ENCODE measurements at places on chromosomes 2 and 18. TPM values are rescaled to one million over a fixed set of nuclear protein-coding genes. Genes with fewer than 3 reads are reported as not detected.

- DNase-seq, result no peak
- H3K4me1 ChIP-seq, result no peaks in the 10 kb centered on the region
- no peaks in the 10 kb centered on the region for H3K36me3 ChIP-seq
- no peaks in the 10 kb centered on the region for H3K27me3 ChIP-seq
Observed at GRCh38 chr2:109196081-109196875, 67.3 kb downstream of the SH3RF3 start.

GRCh38 chr2:200756618-200757321 lies 54.9 kb upstream of the BZW1 start:
- no peaks in the 10 kb centered on the region for H3K36me3 ChIP-seq
- peaks cover 6% of the 10 kb centered on the region for H3K4me1 ChIP-seq
- H3K4me3 ChIP-seq, result no peak overlapping the region

Gene SNED1
- total RNA-seq, result 5.0 TPM

Gene PER2
- total RNA-seq, result 7.5 TPM

- no peaks in the 10 kb centered on the region for H3K36me3 ChIP-seq
- H3K27me3 ChIP-seq, result no peaks in the 10 kb centered on the region
- H3K4me1 ChIP-seq, result no peaks in the 10 kb centered on the region
- H3K4me3 ChIP-seq, result no peak overlapping the region
- DNase-seq, result no peak
Observed at GRCh38 chr2:74269667-74270066, 71.3 kb downstream of the MTHFD2 start.

- H3K4me1 ChIP-seq, result no peaks in the 10 kb centered on the region
- no peaks in the 10 kb centered on the region for H3K27me3 ChIP-seq
- H3K36me3 ChIP-seq, result no peaks in the 10 kb centered on the region
- no peak overlapping the region for H3K4me3 ChIP-seq
- DNase-seq, result no peak
Observed at GRCh38 chr2:128502200-128502599, 183.5 kb upstream of the HS6ST1 start.

DNA sequence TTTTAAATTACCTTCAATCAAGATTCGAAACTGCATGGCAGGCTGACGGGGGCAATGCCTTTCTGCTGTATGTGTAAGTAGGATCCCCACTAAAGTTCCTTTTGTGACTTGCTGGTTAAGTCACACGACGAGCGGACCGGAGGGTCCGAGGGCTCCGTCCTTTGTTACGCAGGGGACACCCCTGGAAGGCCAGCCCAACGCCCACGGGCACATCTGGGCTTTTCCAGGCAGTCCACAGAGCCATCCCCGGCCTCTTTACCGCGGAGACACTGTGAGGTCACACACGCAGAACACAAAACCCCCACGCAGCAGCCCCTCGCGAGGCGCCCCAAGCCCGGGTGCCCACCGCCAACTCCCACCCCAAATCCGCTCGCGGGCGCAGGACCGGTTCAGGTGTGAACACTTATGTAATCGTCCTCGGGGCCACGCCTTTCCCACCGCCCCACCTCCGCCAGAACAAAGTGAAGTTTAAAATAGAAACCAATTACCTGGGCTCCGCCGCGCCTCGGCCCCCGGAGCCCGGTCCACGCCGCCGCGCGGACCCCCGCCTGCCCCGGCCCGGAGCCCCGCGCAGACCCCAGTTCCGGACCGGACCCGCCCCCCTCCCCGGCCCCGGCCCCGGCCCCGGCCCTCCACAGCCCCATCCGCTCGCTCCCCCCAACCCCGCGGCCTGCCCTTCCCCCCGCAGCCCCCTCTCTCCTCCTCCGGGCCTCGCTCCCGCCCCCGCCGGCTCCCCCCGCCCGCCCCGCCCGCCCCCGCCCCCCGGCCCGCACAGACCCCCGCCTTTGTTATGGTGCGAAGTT lies 4.2 kb downstream of the ZNF516 start:
- H3K36me3 ChIP-seq, result no peaks in the 10 kb centered on the region
- H3K27ac ChIP-seq, result peak overlapping the region; percentile 70
- peaks cover 45% of the 10 kb centered on the region for H3K4me1 ChIP-seq
- DNase-seq, result peak; percentile 33

Gene SGO2
- total RNA-seq, result 37.3 TPM

Gene ACTG2
- total RNA-seq, result 0.59 TPM

Gene ABCB11
- total RNA-seq, result not detected

GRCh38 chr2:169979025-169979424 lies 151.8 kb downstream of the UBR3 start:
- H3K36me3 ChIP-seq, result no peaks in the 10 kb centered on the region
- no peaks in the 10 kb centered on the region for H3K27me3 ChIP-seq
- no peak overlapping the region for H3K27ac ChIP-seq

DNA sequence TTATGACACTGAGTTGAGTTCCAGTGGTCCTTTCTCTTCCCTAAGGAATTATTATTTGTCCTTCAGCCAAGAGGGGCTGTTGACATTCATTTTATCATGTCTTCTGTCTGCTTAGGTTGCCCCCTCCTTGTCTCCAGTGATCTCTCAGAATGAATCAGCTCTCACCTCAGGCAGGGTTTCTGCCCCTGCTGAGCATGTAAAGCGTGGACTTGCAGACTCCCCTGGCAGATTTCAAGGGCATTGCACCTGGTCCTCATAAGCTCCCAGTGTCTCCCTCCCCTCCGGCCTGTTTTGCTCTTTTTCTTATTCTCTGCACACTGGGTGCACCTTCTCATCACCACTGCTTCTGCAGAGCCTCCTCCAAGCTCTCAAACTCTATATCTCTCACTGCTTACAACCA lies 188.4 kb downstream of the KCNS3 start:
- no peak for DNase-seq
- peaks cover 10% of the 10 kb centered on the region for H3K4me1 ChIP-seq
- no peaks in the 10 kb centered on the region for H3K27me3 ChIP-seq

DNA sequence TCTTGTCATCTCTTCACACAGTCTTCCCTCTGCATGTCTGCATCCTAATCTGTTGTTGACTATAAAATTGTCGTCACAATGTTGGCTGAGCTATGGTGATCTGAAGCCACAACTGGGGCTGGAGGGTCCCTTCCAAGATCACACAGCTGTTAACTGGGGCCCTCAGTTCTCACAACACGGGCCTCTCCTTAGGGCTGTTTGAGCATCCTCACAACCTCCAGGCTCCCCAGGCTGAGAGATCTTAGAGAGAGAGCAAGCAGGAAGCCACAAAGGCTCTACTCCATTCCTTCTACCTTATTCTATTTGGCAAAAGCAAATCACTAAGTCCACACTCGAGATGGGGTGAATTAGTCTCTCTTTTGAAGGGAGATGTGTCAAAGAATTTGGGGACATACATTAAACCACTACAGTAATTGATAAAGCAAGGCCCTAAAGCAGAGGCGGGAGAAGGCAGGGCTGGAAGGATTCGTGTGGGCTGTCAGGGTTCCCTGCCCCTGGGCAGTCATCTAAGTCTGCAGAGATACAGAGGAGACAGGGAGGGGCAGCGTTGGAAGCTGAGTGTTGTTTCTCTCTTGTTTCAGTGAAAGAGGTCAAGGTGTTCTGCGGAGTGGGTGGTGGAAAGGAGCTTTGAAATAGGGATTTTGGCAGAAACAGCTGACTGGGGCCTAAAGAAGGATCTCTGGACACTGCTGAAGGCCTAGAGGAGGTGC lies 15.9 kb downstream of the MYO7B start:
- no peaks in the 10 kb centered on the region for H3K4me1 ChIP-seq
- peaks cover 26% of the 10 kb centered on the region for H3K27me3 ChIP-seq
- no peaks in the 10 kb centered on the region for H3K36me3 ChIP-seq
- DNase-seq, result no peak
- H3K27ac ChIP-seq, result no peak overlapping the region

- H3K4me3 ChIP-seq, result no peak overlapping the region
- peaks cover 31% of the 10 kb centered on the region for H3K4me1 ChIP-seq
- no peak for DNase-seq
- H3K27ac ChIP-seq, result no peak overlapping the region
- H3K27me3 ChIP-seq, result no peaks in the 10 kb centered on the region
- no peaks in the 10 kb centered on the region for H3K36me3 ChIP-seq
Observed at GRCh38 chr2:240921995-240922244, 15.8 kb downstream of the CROCC2 start.

- no peaks in the 10 kb centered on the region for H3K27me3 ChIP-seq
- H3K27ac ChIP-seq, result no peak overlapping the region
- no peaks in the 10 kb centered on the region for H3K36me3 ChIP-seq
- no peak for DNase-seq
Observed at GRCh38 chr18:76691800-76692199, 130.6 kb upstream of the ZNF236 start.

Gene MERTK
- 18.4 TPM for total RNA-seq

- no peak within 1 kb of the TSS for H3K27ac ChIP-seq
- no peaks in the 10 kb centered on the region for H3K27me3 ChIP-seq
- H3K4me1 ChIP-seq, result peaks cover 4% of the 10 kb centered on the region
- no peak within 1 kb of the TSS for H3K4me3 ChIP-seq
Observed at GRCh38 chr2:169509298-169509885, at the start of gene KLHL41. TSS of gene KLHL41 (plus strand) at chr2:169509702. CDS start at chr2:169509779, 77 bp downstream.

DNA sequence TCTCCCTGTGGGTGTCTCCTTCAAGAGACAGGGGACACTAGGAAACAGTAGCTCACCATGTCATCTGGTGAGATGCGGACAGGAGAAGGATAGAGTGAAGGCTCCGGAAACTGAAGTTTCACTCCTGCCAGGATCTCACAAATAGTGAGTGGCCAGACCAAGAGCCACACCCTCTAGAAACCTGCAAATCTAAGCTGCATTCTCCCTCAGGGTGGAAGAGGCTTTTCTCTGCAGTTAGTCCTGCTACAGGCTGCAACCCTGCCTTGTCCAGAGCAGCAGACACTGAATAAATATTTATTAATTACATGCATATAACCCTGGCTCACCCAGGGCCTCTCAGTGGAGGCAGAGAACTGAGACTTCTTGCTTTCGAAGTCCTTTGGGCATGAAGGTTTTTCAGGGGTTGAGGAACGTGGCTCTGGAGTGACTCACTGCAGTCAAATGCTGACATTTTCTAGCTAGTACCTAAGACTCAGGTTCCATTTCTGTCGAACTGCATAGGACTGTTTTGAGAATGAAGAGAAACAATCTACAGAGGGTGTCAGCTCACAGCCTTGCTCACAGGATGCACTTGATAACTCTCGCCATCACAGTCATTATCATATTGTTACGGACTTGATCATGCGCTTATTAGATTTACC lies 87.3 kb downstream of the ACTR2 start:
- H3K36me3 ChIP-seq, result peaks cover 49% of the 10 kb centered on the region
- H3K4me3 ChIP-seq, result no peak overlapping the region
- no peak for DNase-seq
- H3K27me3 ChIP-seq, result no peaks in the 10 kb centered on the region
- H3K27ac ChIP-seq, result peak overlapping the region; percentile 50

- H3K36me3 ChIP-seq, result no peaks in the 10 kb centered on the region
- H3K4me1 ChIP-seq, result no peaks in the 10 kb centered on the region
- no peak for DNase-seq
- H3K27ac ChIP-seq, result no peak overlapping the region
- no peak overlapping the region for H3K4me3 ChIP-seq
- H3K27me3 ChIP-seq, result no peaks in the 10 kb centered on the region
Observed at GRCh38 chr2:226869371-226869770, 33.5 kb downstream of the RHBDD1 start.

Gene METAP1D
- total RNA-seq, result 11.8 TPM
